ENCODE measurements at places on chromosomes 12 and 14.

- no peak for DNase-seq
Observed at GRCh38 chr12:27123642-27124041, 41.3 kb upstream of the C12orf71 start.

- DNase-seq, result no peak
Observed at GRCh38 chr12:6345319-6346091, 3.6 kb upstream of the TNFRSF1A start.

- no peak for DNase-seq
Observed at GRCh38 chr12:31440134-31440533, 114.2 kb upstream of the SINHCAF start.

GRCh38 chr14:103770500-103770899 is 54.9 kb downstream of the ZFYVE21 start:
- no peak for DNase-seq

- DNase-seq, result no peak
Observed at GRCh38 chr14:46322076-46322475, 329.5 kb downstream of the RPL10L start.

GRCh38 chr12:15837141-15837790 is 44.9 kb upstream of the STRAP start:
- no peak for DNase-seq

GRCh38 chr12:109899783-109900751 is at the start of gene TCHP:
Gene TCHP, plus strand, starts transcription at chr12:109900274. Its CDS starts 2,753 bp downstream, at chr12:109903027.
- peak; percentile 51 for DNase-seq

- DNase-seq, result no peak
Observed at GRCh38 chr14:96098309-96098998, 59.3 kb downstream of the C14orf132 start.

- DNase-seq, result no peak
Observed at GRCh38 chr14:69540654-69541335, 33.9 kb downstream of the CCDC177 start.

DNA sequence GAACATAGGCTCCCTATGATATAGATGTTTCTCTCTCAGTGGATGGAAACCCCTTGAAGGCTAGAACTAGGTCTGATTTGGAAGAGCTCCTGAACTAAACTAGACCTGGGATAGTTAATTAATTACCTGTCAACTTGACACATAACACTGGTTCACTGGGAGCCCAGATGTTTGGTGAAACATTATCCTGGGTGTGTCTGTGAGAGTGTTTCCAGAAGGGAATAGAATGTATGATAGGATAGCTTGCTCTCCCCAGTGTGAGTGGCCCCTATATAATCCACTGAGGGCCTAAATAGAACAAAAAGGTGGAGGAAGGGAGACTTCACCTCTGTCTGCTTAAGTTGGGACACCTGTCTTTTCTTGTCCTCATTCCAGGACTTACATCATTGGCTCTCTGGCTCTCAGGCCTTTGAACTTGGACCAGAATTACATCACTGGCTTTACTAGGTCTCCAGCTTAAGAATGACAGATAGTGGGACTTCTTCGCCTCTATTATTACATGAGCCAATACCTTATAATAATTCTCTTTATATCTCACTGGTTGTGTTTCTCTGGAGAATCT is 194.1 kb downstream of the KTN1 start:
- no peak for DNase-seq

- no peak for DNase-seq
Observed at GRCh38 chr12:78579846-78580245, 284.7 kb upstream of the SYT1 start.

GRCh38 chr12:3178671-3179313 is 101.6 kb downstream of the TSPAN9 start:
- no peak for DNase-seq

DNA sequence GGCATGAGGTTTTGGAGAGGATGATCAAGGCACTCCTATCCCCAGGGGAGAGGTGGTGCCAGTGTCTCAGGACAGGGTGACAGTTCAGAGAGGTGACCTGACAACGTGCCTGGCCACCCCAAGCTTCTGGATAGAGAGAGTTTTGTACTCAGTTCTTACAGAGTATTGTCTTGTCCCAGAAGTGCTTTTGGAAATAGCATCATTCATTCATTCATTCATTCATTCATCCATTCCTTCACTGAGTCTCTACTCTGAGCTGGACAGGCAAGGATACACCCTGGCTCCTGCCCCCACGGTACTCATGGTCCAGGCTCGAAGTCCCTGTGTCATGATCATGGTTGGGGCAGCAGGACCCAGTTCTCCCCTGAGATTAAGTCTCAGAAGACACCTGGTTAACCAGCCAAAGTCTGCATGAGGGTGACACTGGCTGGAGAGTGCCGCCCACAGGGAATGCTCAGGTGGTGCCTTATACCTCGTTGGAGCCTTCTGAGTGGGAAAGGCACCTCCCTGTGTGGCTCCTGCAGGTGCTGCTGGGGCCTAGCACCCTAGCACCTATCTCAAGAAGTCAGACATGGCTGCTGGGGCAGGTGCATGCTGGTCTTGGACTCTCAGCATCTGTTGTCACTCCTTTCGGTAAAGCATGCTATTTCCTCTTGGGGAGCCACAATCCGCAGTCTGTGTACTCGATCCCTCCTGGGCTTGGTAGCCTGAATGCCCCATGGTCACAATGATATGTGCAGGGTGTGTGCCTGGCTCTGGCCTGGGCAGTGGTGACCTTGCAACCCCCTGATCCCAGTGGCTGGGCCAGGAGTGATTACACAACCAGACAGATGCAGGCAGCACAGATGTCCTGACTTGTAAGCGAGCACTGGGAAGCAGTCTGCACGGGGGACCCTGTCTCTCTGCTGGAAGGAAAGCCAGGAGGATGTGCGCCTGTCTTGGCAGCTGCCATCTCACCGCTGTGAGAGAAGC is 57.8 kb downstream of the C14orf132 start:
- DNase-seq, result no peak

DNA sequence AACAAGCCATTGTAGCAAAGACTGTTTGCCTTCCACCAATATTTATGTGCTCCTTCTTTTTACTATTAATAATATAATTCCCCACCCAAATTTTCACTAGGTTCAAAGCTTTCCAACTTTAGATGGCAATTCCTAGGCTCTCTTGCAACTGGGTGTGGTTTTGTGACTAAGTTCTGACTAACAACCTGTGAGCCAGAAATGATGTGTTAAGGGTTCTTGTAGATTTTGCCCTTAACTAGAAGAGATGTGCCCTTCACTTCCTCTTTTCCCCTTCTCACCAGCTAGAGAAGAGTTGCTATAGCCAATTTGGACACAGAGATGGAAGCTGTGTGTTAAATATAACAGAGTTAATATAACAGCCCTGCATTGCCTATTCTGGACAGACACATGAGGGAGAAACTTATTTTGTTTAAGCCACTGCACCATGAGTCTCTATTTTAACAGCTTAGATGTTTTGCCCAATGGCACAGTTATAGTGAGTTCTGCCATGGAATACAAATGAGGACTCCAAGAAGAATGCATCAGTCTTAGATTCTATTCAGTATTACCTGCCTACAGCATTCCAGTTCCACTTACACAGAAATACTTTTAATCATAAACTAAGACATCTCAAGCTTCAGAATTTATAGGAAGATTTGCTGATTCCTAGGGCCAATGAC is 216.2 kb downstream of the DUSP6 start:
- no peak for DNase-seq

GRCh38 chr12:16016748-16017147 is 105.6 kb downstream of the DERA start:
- DNase-seq, result no peak

GRCh38 chr14:66857867-66858266 is 331.4 kb upstream of the GARIN2 start:
- DNase-seq, result no peak

GRCh38 chr12:110281549-110282299 is 677 bp downstream of the ATP2A2 start:
- DNase-seq, result peak; percentile 26

GRCh38 chr14:91261115-91261514 is 16.6 kb upstream of the GPR68 start:
- DNase-seq, result no peak

DNA sequence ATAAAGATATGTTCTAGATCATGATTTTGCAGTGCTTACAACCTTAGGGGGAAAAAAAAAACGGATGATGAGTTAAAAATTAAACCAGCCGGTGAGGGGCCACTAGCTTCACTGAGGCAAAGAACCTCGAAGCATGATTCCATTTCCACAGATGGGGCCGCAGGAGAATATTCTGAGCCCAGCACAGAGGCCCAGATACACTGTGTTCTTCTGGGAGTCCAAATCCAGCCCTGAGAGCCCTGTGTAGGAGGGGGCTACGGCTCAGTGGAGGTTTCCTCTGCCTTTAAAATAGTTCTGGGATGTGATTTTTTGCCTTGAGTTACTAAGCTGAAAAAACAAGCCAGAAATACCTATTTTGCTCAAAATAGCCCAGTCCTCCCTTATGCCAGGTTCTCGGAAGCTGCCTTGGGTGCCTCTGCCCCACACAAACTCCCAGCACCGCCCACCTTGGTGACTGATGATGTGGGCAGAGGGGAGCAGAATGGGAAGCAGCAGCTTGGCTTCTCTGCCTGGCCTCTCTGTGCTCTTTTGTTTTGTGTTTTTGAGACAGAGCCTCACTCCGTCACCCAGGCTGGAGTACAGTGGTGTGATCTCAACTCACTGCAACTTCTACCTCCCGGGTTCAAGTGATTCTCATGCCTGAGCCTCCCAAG is 105.4 kb upstream of the BCL2L14 start:
- no peak for DNase-seq

DNA sequence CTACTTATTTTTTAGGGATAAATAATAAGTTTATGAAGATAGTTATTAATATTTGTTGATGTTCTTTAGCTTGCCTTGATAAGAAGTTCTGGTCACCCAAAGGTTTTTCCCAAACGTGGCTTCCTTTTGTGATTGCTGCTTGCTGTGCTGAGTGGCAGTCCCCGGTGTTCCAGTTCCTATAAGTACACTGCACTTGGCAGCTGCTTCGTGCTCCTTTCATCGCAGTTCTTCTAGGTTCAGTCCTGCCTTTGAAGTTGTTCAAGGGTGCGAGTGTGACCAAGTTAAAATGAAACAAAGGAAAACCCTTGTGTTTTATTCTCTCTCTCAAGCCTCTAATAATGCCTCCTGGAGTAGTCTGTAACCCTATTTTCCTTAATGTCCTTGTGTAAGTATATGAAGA is 128.5 kb upstream of the ATF1 start:
- DNase-seq, result no peak

DNA sequence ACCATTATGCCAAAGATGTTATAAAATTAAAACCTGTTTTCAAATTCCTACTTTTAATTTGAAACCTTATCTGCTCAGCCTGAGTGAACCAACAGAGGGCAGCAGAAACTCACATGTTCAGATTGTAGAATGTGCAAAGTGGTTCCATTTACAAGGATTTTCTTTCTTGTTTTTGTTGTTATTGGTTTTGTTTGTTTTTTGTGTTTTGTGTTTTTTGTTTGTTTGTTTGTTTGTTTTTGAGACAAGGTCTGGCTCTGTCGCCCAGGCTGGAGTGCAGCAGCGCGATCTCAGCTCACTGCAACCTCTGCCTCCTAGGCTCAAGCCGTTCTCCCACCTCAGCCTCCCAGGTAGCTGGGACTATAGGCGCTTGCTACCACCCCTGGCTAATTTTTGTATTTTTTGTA is 22.8 kb upstream of the GARIN2 start:
- DNase-seq, result no peak

- DNase-seq, result no peak
Observed at GRCh38 chr12:26473291-26473690, 277.9 kb downstream of the SSPN start.

DNA sequence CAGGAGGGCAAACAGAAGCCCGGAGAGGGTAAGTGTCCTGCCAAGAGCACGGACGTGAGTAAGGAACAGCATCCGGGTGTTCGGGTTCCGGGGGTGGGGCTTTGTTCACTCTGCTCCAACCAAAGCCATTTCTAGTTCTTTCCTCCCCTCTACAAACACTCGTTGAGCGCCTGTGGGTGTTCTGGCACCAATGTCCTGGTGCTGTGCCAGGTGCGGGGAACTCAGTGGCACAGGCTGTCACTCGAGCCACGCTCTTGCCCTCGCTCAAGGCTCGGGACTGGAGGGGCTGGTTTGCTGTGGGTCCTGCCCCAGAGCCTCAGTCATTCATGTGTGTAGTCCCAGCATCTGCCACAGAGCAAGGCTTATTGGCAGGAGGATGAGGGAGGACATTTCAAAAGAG is 157.5 kb downstream of the CALM1 start:
- DNase-seq, result no peak

GRCh38 chr12:71888521-71888920 is 49.0 kb downstream of the TBC1D15 start:
- no peak for DNase-seq

GRCh38 chr14:33254342-33254741 is 315.7 kb downstream of the NPAS3 start:
- DNase-seq, result no peak

DNA sequence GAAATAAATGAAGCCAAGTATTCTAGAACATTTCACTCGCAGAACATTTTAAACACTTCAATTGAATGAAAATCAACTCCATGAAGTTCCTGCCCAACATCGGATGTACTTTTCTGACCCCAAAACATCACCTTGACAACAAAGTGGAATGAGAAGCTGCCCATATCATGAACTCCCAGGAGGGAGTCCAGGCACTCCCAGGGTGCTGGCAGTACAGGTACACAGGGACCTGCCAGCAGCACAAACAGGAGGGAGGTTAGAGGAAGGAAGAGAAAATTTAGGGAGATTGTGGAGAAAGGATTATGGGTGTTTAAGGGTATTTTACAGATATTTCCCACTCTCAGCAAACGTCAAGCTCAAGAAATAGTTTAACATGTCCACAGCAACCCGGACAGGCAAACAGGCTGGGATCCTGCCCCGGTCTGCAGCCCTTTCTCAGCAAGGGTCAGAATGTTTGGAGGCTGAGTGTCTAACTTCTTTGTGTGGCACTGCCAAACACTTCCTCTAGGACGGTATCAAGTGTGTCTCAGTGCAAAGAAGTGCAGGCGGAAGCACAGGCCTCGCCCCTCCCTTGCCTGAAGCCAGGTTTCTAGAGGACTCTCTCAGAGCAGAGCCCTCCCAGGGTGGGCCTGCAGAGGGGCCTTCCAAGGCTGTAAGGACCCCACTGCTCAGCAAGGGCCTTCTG is 72.2 kb downstream of the SETD3 start:
- DNase-seq, result no peak

DNA sequence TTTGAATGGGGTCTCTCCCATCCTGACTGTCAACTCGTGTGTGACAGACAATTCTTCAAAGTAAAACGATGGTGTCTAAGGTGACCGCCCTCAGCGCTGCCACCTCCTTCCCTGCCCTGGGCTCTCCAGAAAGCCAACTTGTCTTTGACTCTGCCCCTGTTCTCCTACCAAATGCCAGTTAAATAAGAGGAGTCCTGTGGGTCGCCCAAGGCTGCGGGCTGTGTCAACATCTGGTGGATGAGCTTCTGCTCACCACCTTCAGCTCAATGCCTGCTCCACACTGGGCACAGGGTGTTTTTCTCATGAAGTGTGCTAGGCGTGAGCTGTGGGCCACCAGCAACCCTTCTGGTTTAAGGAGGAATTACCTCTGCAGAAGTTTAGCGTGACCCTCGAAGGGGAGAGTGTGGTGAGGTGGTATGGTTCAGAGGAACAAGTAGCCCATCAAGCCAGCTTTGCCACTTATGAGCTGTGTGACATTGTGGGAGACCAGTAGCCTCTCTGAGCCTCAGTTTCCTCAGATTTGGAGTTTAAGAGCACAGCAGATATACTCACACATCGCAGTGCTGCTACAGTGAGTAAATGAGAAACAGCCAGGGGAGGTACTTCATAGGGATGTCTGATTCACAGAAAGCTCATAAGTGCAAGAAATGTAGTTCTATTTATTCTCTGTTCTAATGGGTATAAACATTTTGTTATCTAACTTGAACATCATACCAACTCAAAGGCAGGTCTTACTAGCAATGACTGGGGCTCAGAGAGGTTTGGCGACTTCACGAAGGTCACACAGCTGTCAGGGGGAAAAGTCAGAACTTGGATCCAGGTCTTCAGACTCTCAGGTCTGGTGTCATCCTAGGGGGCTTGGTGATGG is 12.1 kb downstream of the SERPINA1 start:
- no peak for DNase-seq

All from activated gamma-delta T cell treated with anti-CD3 and anti-CD28 coated beads, Interleukin-2, amount 50 U/mL, for 16 hours (primary cell).